ENCODE measurements at places on chromosomes 3 and 15.

DNA sequence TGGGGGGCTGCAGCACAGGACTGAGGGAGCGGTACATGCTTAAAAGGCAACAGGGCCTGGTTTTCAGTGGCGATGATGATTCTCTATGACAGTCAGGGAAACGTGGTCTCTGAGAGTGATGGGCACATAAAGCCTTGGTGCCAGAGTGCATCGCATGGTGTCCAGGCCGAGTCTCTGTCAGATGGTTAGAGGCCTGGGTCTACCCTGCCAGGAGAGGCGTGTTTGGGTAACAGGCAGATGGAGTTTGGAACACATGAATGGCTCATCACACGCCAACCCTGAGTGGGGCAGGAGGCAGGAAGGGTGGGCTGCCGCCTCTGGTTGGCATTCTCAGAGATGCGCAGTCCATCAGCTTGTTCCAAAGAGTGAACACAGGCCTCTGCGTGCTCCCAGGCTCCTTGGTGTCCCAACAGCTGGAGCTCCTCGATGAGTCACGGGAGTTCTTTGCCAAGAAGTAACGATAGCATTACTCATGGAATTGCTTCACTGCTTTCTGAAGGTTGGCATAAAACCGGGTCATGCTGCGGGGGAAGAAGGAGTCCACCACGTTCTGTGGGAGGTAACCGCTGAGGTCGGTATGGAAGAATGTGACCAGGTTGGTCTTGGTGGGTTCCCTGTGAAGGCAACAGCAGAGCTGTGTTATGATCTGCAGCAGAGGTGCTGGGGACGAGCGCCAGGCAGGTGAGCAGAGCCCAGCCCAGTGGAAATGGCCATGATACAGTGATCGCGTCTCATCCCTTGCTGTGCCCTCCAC, 11.0 kb downstream of the STARD5 start:
- no peak for DNase-seq

- no peak for DNase-seq
These were observed 31.3 kb downstream of the TRAK1 start for GRCh38 chr3:42122261-42123011.

- peak; percentile 10 for DNase-seq
These were observed 25.8 kb upstream of the BLM start for GRCh38 chr15:90691369-90691768.

DNA sequence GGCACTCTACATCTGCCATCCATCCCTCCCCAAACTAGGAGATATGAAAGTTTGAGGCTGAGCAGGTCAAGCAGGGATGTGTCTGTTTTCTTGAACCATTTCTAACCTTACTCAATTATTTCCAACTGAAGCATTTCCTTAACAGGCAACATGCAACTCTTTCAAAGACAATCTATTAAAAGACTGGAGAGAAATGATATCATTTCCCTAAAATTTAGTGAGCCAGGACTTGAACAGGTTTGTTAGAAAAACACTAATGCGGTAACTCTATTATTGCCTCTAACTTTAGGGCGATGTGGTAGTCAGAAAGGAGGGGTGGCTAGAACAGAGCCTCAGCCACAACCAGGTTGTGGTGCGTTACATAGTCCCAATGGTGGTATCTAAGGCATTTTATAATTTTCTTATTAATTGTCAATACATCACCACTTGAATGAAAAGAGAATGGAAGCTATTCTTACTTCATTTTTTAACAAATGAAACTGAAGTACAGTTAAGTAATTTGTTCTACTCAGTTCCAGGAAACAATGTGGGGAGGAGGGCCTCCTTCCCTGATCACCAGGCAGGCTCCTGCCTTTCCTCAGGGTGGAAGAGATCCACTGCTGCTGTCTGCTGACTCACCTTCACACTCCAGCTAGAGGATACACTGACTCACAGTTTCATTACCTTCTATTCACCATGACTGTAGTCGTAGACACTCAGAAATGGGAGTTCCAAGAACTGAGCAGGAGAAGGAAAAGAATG, 22.8 kb downstream of the MYO1E start:
- DNase-seq = peak; percentile 48

GRCh38 chr3:10556312-10556711, 50.9 kb upstream of the ATP2B2 start:
- no peak for DNase-seq

DNA sequence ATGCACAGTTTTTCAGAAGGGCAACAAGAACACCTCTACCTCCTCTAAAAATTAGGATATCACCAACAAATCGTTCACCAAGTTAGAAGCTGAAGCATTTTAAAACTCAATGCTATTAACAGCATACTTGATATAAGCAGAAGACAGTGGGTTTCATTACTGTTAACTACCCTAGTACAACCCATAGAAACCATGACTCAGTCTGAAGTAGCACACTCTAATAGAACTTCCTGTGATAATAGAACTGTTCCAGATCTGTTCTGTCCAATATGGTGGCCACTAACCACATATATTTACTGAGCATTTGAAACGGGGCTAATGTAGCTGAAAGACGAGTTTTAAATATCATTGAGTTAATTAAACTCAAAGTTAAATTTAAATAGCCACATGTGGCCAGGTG, 1075.6 kb downstream of the FHIT start:
- DNase-seq = no peak

DNA sequence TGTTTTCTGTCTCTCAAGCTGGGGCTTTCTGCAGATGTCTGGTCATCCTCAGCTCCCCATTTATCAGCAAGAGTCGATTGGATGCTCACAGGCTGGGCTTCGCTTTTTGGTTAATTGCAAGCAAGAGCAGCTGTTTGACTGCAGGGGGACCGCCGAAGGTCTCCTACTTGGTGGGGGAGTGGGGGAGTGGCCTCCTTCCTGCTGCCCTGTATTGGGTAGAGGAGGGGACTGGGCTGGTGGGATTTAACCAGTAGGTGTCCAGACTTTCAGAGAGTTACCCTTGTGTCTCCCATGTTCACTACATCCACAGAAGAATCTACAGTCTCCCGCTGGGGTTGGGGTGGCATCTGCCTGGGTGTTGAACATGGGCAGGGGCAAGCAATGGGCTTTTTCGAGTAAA, 78.7 kb downstream of the PLXNA1 start:
- DNase-seq = peak; percentile 82

GRCh38 chr3:10160925-10161324, 3.8 kb upstream of the IRAK2 start:
- peak; percentile 47 for DNase-seq

DNA sequence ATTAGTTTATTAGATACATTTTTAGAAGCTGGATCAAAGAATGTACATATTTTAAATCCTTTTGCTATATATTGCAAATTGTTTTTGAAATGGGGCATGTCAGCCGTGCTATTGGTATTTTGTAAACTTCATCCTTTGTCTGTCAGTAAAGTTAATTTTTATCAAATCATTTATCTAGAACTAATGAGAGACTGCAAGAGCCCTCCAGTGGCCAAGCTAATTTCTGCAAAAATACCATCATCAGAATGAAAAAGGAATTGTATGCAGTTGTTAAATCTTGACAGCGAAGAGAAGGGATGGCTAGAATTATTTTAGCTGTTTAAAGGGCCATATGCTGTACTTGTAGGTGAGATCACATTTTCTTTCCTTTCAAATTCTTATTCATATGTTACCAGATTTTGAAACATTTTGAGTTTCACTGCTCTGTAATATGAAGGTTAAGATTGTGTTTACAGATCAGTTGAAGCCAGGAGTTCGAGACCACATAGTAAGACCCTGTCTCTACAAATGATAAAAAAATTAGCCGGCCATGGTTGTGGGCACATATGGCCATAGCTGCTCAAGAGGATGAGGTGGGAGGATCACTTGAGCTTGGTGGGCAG, 8.1 kb upstream of the CLDN11 start:
- DNase-seq = no peak

DNA sequence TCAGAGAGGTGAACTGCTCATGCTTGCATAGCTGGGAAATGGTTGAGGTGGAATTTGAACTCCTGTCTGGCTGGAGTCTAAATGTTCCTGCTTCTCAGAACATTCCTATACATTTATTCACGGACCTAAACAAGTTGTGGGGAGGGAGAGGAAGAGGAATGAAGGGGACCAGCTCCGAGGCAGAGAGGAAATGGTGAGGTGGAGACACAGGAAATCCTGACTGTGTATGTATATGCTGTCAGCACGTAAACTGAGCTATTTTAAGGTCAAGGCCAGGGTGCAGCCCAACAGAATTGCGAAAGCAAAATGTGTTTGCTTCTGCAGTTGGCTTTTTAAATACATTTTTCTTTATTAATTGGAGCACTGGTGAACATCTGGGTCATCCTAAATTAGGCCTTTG, 74.1 kb upstream of the POMGNT2 start:
- no peak for DNase-seq

GRCh38 chr3:359672-360071, 163.1 kb downstream of the CHL1 start:
- no peak for DNase-seq

GRCh38 chr15:42100021-42100800, 5.8 kb upstream of the PLA2G4D start:
- DNase-seq = no peak

DNA sequence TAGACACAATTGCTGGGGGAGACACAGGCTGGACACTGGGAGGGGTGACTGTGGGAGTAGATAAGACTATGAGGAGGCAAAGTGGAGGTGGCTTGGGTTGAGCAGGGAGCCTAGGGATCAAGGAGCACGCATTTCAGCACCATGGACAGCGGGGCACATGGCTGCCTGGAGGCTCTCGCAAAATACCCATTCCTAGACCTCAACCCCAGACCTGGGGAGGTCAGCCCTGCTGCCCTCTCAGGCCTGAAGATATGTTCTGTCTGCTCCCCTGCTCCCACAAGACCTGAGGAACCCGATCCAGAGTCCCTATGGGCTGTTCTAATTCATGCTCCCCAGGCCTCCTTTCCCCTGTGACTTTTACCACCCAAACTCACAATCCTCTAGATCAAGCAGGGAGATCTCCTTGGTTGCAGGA, 16.0 kb upstream of the CPEB1 start:
- DNase-seq = peak; percentile 91

GRCh38 chr3:112967425-112967824, 7.5 kb downstream of the CD200R1 start:
- no peak for DNase-seq

GRCh38 chr15:77352887-77353286, 67.0 kb downstream of the PEAK1 start:
- DNase-seq = no peak

GRCh38 chr15:101188637-101189408, 63.0 kb downstream of the CHSY1 start:
- peak; percentile 46 for DNase-seq
